NCI-H1092 treated with DMSO at 0.1 percent for 48 hours (cell line): ENCODE measurements at places on chromosomes 1 and 21.

DNA sequence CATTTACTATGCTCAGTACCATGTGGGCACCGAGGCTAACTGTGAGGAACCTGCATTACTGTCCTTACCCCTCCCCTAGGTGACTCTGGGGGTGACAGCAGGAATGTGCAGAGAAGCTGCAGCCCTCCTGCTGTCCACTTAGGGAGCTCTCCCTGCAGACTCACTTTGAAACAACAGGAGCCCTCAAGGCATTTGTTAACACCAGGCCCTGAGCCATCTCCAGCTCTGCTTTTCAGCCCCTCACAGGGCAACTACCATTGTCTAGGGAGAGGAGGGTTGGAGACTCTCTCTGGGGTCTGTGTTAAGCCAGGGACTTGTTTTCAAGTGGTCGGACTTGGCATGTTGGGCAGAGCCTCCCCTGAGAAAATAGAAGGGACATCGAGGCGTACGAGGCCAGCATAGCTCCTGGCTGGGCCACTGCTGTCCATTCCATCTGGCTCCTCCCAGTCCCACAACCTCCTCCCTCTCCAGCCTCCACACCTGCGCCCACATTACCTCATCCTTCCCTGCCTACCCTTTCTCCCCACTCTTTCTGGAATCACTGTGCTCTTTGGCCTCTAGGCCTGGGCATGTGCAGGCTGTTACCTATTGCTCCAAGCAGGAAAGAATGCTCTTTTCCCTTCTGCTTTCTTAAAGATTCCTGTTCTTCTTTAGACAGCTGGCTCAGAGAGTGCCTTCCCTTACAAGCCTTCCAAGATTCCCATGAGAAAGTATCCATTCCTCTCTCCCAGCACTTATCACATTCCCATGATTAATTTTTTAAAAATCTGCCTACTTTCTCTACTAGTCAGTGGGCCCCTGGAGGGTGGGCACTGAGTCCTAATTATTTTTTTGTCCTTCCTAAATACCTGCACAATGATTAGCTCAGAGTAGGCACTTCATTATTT lies 102.7 kb upstream of the GCLM start:
- DNase-seq = no peak

DNA sequence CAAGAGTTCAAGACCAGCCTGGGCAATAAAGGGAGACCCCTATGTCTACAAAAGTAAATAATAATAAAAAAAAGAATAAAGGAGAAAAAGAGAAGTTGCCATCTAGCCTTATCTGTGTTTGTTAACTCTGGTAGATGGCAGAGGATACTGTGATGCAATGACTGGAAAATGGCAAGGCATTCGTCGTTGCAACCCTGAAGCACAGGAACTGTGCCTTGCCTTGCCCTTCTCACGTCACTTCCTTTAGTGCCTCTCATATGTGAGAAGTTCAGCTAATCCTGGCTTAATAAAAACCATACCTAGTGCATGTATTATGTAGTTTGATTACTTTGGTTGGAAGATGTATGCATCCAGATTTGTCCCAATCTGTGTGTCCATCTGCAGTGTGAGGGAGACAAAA lies 25.8 kb upstream of the PIGC start:
- no peak for DNase-seq

DNA sequence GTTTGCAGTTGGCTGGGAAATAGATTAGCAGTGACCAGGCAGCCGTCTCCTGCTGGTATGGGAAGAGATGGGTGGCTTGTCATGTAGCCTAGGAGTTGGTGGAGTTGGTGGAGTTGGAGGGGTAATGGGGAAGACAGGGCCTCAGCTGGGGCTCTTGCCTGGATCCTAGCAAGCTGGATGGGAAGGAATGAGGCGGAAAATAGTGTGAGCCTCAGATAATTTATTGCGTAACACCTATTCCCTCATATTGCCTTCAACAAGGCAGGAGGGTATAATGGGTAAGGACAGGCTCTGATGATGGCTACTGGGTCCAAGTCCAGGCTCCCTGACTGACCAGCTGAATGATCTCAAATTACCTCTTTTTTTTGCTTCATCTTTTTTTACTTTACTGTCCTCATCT lies 12.6 kb downstream of the MAP7D1 start:
- DNase-seq = no peak

GRCh38 chr1:71422221-71422620 lies 341.4 kb upstream of the ZRANB2 start:
- DNase-seq = no peak

DNA sequence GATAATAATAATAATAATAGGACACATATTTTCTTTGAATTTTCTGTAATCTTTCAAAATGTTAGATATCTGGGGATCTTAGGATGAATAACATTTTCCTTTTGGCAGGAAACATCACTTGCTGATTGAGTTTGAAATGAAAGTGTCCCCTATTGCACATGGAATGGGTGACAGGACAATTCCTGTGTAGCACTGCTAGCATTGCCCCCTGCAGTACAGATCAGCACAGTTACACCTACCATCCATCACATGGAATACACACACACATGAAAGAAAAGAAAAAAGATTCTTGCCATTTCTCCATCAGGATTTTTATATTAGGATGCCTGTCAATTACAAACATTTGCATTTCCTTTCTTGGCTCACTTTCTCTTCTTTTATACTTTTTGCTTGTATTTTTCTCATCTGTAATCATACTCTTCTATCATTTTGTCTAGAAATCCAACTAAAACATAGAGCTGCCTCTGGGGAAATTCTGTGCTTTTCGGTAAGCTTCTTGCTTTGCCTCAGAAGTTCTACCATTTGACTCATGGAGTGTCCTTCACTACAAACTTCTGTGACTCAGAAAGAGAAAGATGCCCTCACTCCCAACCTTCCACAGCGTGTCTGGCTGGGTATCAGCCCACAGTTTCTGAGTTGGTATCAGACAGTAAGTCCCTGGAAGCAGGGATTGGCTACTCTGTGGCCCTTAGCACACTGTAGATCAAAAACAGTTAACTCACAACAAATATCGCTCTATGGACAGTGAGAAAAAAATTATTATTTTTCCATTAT lies 641.2 kb downstream of the PTPRC start:
- DNase-seq = no peak

DNA sequence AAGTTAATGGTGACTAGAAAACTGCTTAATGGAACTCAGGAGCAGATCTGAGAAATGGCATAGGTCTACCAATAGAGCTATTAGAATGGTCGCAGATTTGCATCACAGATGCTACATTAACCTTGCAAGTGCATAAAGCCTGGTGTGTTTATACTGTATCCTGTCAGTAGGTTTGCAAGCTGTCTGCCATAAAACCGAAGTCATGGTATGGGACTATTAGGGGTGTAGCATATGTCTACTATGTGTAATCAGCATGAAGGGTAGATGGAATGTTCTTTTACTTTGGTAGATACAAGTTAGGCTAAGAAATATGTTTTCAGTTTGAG lies 574.2 kb upstream of the ADGRL2 start:
- DNase-seq = no peak

DNA sequence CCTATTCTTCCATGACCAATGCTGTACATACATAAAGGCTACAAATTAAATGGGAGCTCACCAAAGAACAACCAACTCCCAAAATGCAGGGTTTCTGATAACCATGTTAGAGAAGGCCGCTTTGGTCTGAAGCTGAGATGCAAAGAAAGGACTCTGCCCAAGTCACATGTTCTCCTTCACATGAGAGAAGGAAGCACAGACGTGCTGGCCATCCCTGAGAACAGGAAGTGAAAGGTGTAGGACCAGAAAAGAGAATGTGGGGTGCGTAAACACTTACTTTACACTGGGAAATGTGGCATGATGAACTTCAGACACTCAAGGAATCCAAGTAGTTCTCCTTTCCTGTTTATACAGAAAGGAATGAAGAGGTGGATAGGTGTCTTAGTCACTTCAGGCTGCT lies 31.7 kb upstream of the TADA1 start:
- DNase-seq = no peak

GRCh38 chr1:60599574-60599973 lies 482.8 kb upstream of the NFIA start:
- no peak for DNase-seq

- DNase-seq = no peak
Observed at GRCh38 chr1:213335084-213335483, 284.0 kb downstream of the RPS6KC1 start.

DNA sequence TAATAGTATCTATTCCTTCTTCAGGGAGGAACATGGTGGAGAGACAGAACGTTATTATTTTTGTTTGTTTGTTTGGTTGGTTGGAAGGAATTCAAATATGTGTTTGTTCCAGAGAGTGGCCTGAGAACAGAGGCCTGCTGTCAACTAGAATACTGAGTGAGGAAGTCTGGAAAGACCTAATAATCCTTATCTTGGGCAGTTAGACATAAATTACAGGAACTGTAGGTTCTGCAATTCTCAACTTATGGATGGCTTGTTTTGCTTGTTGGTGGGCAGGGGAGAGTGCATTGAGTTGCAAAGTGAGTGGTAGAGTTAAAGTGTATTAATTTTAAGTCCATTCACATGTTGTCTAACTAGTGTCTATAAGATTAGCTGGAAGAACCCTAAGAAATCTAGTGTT lies 197.6 kb downstream of the BACH1 start:
- no peak for DNase-seq

DNA sequence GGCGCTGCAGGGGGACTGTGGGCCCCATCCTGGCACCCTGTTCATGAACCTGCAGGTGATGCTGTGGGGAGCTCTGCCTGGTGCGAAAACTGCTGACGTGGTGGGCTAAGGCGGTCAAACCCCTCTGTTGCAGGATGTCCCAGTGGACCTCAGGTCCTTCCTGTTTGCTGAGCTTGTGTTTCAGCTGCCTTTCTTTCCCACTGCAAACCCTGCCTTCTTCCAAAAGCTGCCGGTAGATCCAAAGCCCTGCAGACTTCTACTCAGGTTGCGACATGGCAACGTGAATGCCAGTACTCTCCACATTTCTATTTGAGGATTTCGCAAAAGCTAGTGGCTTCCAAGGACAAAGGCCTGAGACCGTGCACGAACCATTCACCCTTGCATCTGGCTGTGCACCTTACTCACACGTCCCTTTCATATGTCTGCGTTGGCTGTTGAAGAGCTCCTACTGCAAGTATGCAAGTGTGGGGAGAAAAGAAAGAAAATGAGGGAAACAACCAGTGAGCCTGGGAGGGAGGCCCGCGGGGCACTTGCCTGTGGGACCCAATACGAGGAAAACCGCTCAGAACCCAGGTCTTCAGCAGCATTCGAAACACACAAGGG lies 6.2 kb upstream of the RRP1 start:
- no peak for DNase-seq

DNA sequence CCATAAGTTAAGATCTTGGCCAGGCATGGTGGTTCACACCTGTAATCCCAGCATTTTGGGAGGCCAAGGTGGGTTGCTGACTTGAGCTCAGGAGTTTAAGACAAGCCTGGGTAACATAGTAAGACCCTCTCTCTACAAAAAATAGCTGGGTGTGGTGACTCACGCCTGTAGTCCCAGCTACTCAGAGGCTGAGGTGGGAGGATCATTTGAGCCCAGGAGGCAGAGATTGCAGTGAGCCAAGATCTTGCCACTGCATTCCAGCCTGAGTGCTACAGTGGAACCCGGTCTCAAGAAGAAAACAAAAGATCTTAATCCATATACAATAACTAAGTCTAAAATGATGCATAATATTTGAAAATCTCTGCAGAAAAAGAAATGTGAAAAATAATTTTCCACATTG lies 165.5 kb upstream of the NR5A2 start:
- no peak for DNase-seq

GRCh38 chr1:33726274-33726804 lies 137.5 kb upstream of the HMGB4 start:
- no peak for DNase-seq

- DNase-seq = no peak
Observed at GRCh38 chr1:11765661-11766428, 3.9 kb downstream of the C1orf167 start.

- DNase-seq = peak; percentile 77
Observed at GRCh38 chr1:221620437-221621384, 121.2 kb downstream of the DUSP10 start.

DNA sequence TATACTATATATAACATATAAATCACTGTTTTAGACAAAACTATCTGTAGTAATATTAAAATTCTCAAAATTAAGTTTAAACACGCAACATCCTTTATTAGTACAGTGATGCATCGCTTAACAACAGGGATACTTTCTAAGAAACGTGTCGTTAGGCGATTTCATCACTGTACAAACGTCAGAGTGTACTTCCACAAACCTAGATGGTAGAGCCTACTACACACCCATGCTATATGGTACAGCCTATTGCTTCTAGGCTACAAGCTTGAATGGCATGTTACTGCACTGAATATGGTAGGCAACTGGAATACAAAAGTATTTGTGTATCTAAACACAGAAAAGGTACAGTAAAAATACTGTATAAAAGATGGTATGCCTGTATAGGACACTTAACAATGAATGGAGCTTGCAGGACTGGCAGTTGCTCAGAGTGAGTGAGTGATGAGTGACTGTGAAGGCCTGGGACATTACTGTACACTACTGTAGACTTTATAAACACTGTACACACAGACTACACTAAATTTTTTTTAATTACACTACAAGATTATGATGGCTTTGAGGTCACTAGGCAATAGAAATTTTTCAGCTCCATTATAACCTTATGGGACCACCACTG lies 10.5 kb downstream of the FOXJ3 start:
- no peak for DNase-seq

DNA sequence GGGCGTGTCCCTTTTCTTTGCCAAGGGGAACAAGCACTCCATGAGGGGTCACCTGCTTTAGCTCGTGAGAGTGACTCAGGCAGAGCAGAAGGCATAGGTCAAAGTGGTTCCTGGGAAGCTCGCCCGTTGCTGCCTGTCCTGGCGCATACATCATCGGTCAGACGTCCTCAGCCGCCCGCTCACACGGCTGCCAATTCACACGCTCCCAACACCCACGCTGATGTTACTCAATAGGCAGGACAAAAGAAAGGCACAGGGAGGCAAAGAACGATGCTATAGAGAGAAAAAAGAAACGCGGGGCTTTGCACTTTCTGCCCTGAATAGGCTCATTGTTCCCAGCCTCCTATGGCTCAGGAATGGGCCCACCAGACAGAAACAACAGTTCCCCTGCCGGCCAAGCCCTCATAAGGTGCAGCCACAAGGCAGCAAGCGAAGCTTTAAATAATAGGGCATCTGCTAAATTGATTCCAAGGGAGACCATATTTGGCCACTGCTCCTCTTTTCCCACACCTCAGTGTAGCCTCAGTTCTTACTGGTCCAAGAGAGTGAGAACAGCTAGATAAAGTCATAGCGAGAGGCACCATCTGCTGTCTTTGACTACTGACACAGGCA lies 38.7 kb downstream of the VTCN1 start:
- DNase-seq = no peak
